Tibial nerve (tissue), 4 donors: ENCODE measurements at places on chromosomes 16 and 17. TPM values are rescaled to one million over a fixed set of nuclear protein-coding genes. Genes with fewer than 3 reads are reported as not detected.

DNA sequence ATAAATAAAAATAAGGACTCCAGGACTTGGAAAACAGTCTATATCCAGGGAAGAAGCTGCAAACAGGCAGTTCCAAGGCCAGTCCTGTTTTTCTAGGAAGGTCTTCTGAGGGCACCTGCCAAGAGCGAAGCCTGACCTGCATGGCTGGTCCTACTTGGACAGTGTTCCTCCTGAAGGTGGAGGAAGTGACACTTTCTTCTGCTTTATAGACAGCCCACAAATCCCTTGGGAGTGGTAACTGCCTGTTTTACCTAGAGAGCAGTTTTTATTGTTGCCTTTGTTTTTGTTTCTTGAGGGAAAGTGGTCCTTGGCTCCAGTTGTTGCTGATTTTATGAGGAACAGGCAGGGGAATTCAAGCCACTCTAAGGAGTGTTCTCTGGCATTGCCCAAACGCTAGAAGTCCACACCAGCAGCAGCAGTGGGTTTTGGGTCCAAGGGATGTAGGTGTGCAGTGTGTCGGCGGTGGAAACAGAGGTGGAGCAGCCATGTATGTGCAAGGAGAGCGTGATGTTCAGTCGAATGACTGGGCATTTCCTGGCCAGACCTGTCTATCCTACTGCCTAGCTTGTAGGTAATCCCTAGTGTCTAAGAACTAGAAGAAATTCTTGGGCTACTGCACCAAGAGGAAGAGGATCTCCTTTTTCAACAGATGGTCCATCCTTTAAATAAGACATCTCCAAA, 35.3 kb downstream of the LDHD start:
- no peak overlapping the region for H3K27ac ChIP-seq
- H3K27me3 ChIP-seq, result no peaks in the 10 kb centered on the region
- no peak overlapping the region for H3K4me3 ChIP-seq
- H3K4me1 ChIP-seq, result no peaks in the 10 kb centered on the region

- H3K4me1 ChIP-seq, result peaks cover 22% of the 10 kb centered on the region
- no peaks in the 10 kb centered on the region for H3K36me3 ChIP-seq
- H3K27me3 ChIP-seq, result no peaks in the 10 kb centered on the region
Observed at GRCh38 chr16:87044032-87044382, 273.2 kb downstream of the C16orf95 start.

- DNase-seq, result no peak
- no peaks in the 10 kb centered on the region for H3K27me3 ChIP-seq
- no peak overlapping the region for H3K27ac ChIP-seq
- peaks cover 85% of the 10 kb centered on the region for H3K4me1 ChIP-seq
Observed at GRCh38 chr16:57273359-57273758, 11.1 kb downstream of the PLLP start.

DNA sequence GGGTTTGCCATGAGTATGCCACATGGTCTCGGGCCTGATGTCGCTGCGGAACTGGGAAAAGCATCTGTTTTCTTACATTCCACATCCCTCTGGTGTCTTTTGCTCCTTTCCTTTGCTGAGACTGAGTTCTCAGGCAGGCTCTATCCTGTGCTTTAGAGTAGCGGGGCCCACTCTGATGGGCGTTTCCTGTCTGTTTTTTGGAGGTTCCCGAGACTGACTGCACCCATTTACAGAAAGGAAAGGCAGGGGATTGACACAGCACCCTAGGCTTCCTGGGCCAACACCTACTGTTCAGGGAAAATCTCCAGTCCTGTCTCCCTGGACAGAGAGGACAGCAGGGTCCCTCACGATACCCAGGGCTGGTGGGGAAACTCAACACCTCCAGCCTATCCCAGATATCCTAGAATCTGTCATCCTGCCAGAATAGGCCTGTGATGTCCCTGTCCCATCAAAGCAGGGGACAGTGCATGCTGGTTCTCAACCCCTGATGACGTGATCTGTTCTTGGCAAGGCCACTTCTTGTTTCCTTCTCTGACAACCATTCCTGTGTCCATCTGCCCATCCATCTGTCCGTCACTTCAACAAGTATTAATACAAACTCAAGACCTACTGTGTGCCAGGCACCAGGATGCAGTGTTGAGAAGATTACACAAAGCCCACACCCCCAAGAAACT, 42.2 kb downstream of the ACTG1 start:
- no peak overlapping the region for H3K27ac ChIP-seq
- DNase-seq, result no peak
- H3K36me3 ChIP-seq, result no peaks in the 10 kb centered on the region
- H3K4me1 ChIP-seq, result no peaks in the 10 kb centered on the region

- no peak overlapping the region for H3K27ac ChIP-seq
- no peak overlapping the region for H3K4me3 ChIP-seq
- no peaks in the 10 kb centered on the region for H3K27me3 ChIP-seq
- no peak for DNase-seq
Observed at GRCh38 chr16:66563574-66564334, 2.5 kb upstream of the CMTM1 start.

ADGRG1 gene
- total RNA-seq, result 50.7 TPM

DNA sequence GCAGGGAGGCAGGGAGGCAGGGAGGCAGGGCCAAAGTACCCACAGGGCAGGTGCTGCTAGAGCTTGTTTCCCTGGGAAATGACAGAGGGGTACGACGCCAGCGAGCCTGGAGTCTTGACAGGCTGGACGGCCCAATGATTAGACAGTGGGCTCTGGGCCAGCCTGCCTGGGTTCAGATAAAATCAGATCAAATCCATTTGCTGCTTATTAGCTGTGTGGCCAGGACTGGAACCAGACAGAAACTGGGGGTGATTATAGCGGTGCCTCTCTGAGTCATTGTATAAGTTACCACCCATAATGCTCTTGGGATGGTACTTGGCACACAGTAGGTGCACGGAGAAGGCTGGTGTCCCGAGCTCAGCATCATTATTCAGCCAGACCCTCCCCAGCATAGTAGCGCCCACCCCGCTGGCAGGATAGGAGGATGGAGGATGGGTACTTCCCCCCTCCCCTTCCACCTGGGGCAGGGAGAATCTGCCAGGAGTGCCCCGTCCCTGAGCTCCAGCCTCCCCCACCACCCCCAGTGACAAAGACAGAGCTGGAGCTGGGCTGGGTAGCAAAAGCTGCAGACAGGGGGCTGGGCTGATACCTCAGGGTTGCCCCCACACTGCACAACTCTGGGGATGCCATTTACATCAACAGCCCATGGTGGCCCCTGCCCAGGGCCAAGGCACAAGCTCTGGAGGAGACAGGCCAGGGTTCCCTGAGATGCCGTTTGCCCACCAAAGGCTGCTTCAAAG, 77.6 kb upstream of the TNRC6C start:
- DNase-seq, result no peak
- H3K4me3 ChIP-seq, result no peak overlapping the region
- H3K27ac ChIP-seq, result no peak overlapping the region
- H3K4me1 ChIP-seq, result peaks cover 33% of the 10 kb centered on the region

DNA sequence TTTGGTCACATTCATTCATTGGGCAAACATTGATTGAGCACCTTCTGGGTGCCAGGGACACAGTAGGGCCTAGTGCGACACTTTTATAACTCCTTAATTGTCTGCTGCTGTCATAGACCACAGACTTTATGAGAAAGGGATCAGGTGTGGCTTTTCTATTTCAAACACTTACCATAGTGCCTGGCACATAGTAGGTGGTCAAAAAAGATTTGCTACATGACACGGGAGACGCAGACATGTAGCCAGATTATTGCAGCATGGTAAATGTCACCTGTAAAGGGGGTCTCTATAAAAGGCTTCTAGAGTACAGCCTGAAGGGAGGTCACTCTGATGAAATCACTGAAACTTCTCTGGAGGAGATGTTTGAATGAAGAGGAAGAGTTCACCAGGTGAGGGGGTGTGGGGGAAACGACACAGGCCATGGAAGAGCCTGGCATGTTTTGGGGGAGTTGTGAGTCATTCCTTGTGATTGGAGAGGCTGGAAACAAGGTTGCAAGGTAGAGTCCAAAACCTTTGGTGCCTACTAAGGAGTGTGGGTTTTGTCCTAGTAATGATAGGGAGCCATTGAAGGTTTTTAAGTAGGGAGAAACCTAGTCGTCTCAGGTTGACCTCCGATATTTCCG, 1.6 kb downstream of the RSAD1 start:
- H3K36me3 ChIP-seq, result peaks cover 2% of the 10 kb centered on the region
- H3K4me3 ChIP-seq, result no peak overlapping the region
- peaks cover 14% of the 10 kb centered on the region for H3K4me1 ChIP-seq

DNA sequence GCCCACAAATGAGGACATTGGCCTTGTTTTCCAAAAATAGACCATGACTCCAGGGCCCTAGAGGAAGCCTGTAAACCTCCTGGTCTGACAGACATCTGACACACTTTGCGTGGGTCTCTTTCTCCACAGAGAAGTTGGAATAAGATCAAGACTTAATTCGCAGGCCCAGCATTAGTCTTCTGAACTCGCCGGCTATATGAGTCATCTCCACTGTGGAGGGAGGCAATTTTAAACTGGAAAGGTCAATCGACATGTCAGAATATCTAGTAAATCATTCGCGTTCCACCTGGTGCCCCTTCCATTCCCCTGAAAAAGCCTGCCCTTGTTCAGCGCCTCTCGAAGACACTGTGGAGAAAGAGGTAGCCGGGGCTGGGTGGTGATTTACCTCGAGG, 140.1 kb downstream of the CLEC16A start:
- H3K27ac ChIP-seq, result no peak overlapping the region
- H3K36me3 ChIP-seq, result peaks cover 59% of the 10 kb centered on the region
- no peaks in the 10 kb centered on the region for H3K27me3 ChIP-seq
- no peak overlapping the region for H3K4me3 ChIP-seq

DNA sequence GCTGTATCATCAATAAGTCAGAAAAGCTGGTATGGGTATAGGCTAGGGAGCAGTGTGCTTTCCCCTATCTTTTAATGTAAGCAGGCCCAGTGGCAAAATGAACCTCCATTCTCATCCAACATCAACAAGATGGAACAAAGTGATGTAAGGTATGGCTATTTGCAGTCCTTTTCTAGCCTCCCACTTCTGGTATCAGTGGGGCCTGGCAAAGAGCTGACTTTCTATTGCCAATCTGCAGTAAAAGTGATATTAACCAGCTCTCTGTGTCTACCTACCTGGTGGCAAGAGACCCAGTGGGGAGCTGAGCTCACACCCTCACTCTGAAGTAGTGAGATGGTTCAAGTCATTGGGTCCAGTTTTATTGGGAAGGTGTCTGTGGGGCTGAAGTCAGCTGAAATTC, 1492.6 kb downstream of the CDH11 start:
- no peaks in the 10 kb centered on the region for H3K36me3 ChIP-seq
- DNase-seq, result no peak
- no peak overlapping the region for H3K4me3 ChIP-seq
- no peaks in the 10 kb centered on the region for H3K4me1 ChIP-seq

CA7 gene
- not detected for total RNA-seq

ABI3 gene
- total RNA-seq, result 9.6 TPM

DNA sequence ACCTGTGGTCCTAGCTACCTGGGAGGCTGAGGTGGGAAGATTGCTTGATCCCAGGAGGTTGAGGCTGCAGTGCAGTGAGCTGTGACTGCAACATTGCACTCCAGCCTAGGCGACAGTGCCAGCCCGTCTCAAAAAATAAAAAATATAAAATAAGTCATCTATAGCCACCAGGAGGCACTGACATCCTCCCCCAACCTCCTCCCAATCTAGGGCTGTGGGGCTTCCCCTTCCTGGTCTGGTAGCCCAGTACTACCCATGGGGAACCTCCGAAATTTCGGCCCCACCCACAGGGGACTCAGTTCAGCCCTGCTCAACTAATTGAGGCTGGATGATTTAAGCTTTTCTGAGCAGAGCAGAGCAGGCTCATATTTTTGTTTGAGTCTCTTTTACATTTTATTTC, 3.2 kb downstream of the ZSCAN10 start:
- H3K4me3 ChIP-seq, result no peak overlapping the region
- no peaks in the 10 kb centered on the region for H3K27me3 ChIP-seq
- no peak overlapping the region for H3K27ac ChIP-seq
- no peaks in the 10 kb centered on the region for H3K36me3 ChIP-seq

GRCh38 chr17:82888583-82889495, 49.0 kb upstream of the ZNF750 start:
- peaks cover 13% of the 10 kb centered on the region for H3K36me3 ChIP-seq
- H3K27me3 ChIP-seq, result no peaks in the 10 kb centered on the region
- DNase-seq, result no peak
- no peak overlapping the region for H3K27ac ChIP-seq
- H3K4me3 ChIP-seq, result no peak overlapping the region

DNA sequence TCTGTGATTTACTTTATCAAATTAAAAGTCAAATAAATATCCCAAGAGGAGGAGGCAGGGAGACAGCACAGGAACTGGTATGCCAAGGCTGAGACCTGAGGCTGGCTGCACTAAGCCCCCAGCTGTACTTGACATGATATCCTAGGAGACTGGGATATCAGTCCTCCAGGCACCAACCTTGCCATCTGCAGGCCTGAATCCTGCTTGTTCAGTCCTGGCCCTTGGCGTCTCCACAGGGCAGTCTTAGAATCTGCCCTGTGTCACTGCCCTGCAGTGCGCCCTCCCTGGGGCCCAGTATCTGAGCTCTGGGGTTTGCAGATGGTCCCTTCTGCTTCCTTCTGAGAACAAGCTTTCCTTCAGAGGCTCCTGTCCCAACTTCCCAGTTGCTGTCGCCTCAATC, 75.9 kb downstream of the HS3ST3A1 start:
- no peaks in the 10 kb centered on the region for H3K4me1 ChIP-seq
- H3K4me3 ChIP-seq, result no peak overlapping the region
- no peak overlapping the region for H3K27ac ChIP-seq
- no peaks in the 10 kb centered on the region for H3K36me3 ChIP-seq
- no peaks in the 10 kb centered on the region for H3K27me3 ChIP-seq
- DNase-seq, result no peak

FAM20A gene
- total RNA-seq, result 36.5 TPM

CCL17 gene
- total RNA-seq, result not detected

EXOSC6 gene
- 27.0 TPM for total RNA-seq

- no peak overlapping the region for H3K4me3 ChIP-seq
- peaks cover 39% of the 10 kb centered on the region for H3K4me1 ChIP-seq
- DNase-seq, result peak; percentile 94
- no peaks in the 10 kb centered on the region for H3K27me3 ChIP-seq
- H3K27ac ChIP-seq, result peak overlapping the region; percentile 52
Observed at GRCh38 chr17:17900615-17901520, 64.1 kb upstream of the SREBF1 start.

GRCh38 chr17:7714721-7715594, 2.6 kb upstream of the DNAH2 start:
- peaks cover 18% of the 10 kb centered on the region for H3K4me1 ChIP-seq
- H3K4me3 ChIP-seq, result no peak overlapping the region
- H3K27me3 ChIP-seq, result no peaks in the 10 kb centered on the region

KRT13 gene
- 0.42 TPM for total RNA-seq

GRCh38 chr16:80931801-80932707, 74.6 kb downstream of the CMC2 start:
- no peaks in the 10 kb centered on the region for H3K4me1 ChIP-seq
- peaks cover 21% of the 10 kb centered on the region for H3K27me3 ChIP-seq
- peak overlapping the region; percentile 66 for H3K27ac ChIP-seq

GRCh38 chr17:57670769-57671569, 74.1 kb downstream of the CCDC182 start:
- H3K4me3 ChIP-seq, result no peak overlapping the region
- H3K27me3 ChIP-seq, result no peaks in the 10 kb centered on the region
- peaks cover 9% of the 10 kb centered on the region for H3K36me3 ChIP-seq

- DNase-seq, result no peak
- H3K4me1 ChIP-seq, result no peaks in the 10 kb centered on the region
- H3K36me3 ChIP-seq, result no peaks in the 10 kb centered on the region
- H3K27me3 ChIP-seq, result peaks cover 42% of the 10 kb centered on the region
- H3K27ac ChIP-seq, result no peak overlapping the region
Observed at GRCh38 chr16:1265090-1265630, 9.3 kb downstream of the TPSD1 start.
